ENCODE measurements at places on chromosomes 12 and 14. TPM values are rescaled to one million over a fixed set of nuclear protein-coding genes. Genes with fewer than 3 reads are reported as not detected.
A peak's percentile ranks its signal among the peaks of the same experiment; 100 is the strongest.

DNA sequence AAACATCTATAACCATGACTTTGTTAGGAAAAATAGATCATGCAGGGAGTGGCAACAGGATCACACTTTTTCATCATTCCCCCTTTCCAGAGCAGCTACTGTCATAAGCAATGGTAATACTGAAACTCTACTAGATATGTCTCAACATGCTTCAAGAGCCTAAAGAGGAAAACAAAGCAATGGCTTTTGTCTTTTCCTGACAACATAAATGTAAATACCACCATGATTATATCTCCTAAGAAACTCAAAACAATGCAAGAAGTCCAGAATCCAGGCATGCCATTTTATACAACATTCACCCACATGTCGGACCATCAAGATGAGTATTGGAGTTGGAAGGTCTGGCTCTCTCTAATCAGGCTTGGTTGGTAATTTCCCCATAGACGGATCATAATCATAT, 78.7 kb downstream of the KIF21A start:
- no peaks in the 10 kb centered on the region for H3K36me3 ChIP-seq
- no peak overlapping the region for H3K27ac ChIP-seq
- no peak overlapping the region for H3K4me3 ChIP-seq
- H3K27me3 ChIP-seq: no peaks in the 10 kb centered on the region

DNA sequence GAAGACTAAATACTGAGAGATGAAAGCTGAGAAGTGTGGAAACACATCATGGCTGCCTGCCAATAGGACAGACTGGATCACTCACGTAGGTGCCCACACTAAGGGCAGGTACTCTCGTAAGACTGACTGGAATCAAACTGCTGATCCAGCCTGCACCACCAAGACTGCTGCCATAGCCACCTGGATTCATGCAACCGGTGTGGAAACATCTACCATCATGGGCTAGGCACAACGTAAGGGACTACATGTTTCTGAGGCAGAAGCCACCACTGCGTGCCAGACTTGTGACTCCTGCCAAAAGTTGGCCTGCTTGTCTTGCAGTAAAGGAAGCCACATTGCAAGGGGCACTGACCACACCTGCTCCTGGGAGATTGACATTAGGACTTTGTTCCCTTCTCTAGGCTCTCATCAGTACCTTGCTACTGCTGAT, 3.8 kb downstream of the POMT2 start:
- H3K4me3 ChIP-seq: no peak overlapping the region
- peaks cover 17% of the 10 kb centered on the region for H3K4me1 ChIP-seq
- H3K27ac ChIP-seq: no peak overlapping the region
- H3K27me3 ChIP-seq: no peaks in the 10 kb centered on the region
- DNase-seq: no peak

INSM2 gene
- not detected for total RNA-seq

DNA sequence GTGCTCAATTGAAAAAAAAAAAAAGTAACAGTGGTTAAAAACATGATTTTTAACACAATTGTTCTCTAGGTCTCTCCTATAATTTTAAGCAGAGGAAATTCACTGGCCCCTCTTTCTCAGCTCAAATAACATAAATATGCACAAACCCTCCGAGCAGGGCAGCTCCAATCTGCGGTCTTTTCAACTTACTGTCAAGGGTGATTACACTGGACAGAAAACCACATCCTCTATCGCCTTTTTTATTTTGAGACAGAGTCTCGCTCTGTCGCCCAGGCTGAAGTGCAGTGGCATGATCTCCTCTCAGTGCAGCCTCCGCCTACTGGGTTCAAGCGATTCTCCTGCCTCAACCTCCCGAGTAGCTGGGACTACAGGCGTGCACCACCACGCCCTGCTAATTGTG, 16.5 kb upstream of the GABARAPL1 start:
- H3K4me3 ChIP-seq: no peak overlapping the region
- DNase-seq: no peak
- H3K27ac ChIP-seq: no peak overlapping the region
- H3K4me1 ChIP-seq: no peaks in the 10 kb centered on the region
- no peaks in the 10 kb centered on the region for H3K27me3 ChIP-seq

DNA sequence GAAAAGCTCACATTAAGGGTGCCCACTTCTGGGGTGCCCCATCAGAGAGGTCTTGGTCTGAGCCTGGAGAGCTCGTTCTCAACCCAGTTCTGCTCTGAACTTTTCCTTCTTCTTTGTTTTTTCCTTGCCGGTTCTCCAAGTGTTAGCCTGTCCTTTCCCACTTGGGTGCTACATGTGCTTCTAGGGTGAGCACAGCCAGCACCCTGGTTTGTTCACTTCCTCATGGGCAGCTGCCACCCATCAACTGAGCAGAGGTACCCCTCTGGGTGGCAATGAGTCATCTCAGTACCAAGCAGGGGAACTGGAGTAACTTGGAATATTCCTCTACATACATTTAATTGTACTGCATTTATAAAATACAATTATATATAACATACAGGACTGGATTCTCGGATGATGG, 3.9 kb upstream of the SYNE3 start:
- peaks cover 46% of the 10 kb centered on the region for H3K4me1 ChIP-seq
- H3K27ac ChIP-seq: peak overlapping the region; percentile 87
- no peak for DNase-seq
- no peaks in the 10 kb centered on the region for H3K36me3 ChIP-seq
- no peaks in the 10 kb centered on the region for H3K27me3 ChIP-seq

CEBPE gene
- 0.26 TPM for total RNA-seq

DNA sequence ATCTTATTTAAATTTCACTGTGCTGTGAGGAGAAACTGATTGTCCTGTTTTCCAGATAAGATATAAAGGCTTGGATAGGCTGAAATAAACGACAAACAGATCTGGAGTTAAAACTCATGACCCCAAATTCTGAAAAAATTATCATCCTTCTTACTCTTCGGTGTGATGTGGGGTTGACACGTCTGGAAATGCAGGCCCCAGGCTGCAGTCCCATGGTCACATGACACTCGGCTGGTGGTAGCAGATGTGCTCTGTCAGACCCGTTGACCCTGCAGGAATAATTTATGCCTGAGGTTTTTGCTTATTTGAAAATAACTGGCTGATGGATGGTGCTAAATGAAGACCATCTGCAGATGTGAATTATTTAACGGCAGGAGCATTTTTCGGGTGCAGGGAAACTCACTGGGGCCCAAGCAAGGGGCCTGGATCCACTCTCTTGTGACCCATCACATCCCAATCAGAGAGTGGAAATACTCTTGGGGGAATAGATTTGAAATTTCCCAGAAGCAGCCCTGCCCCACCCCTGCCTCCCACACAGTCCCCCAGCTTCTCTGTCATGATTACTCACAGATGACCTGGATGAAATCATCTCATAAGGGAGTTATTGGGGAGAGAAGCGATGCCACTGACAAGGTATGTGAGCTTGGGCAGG, 47.7 kb upstream of the CMKLR1 start:
- H3K36me3 ChIP-seq: no peaks in the 10 kb centered on the region
- H3K4me1 ChIP-seq: no peaks in the 10 kb centered on the region
- no peak overlapping the region for H3K4me3 ChIP-seq
- peaks cover 8% of the 10 kb centered on the region for H3K27me3 ChIP-seq

DNA sequence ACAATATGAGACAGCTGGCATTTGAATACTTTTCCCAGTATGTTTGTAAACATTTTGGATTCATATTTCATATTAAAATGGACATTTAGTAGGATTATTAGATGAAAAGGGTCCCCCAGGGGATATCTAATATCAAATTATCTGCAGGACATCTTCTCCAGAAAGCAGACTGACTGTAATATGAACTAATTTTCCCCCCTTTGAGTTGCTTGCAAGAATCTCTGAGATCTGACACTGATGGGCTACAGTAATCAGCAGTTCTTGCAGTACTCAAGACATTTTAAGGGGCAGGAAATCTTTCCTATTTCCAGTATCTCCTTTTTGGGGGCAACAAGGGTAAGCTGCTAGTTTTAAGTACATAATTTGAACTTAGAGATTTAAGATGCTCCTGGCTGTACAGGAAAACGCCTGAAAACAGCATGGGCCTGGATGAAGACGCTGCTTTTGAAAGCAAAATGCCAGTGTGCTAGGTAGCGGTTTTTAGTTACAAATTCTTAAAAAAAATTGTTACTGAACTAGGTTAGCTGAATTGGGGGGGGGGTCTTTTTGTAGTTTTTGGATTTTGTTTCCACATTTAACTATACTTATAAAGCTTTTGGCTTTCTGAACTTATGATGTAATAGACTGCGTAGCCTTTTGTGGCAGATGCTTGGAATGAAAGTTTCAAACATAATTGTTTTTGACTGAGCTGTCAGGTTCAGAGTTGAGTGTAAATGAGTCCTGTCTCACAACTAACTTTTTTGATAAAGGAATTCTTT, 2.2 kb downstream of the FRMD6 start:
- no peaks in the 10 kb centered on the region for H3K36me3 ChIP-seq
- peak overlapping the region; percentile 88 for H3K4me3 ChIP-seq
- H3K4me1 ChIP-seq: peaks cover 15% of the 10 kb centered on the region
- no peak overlapping the region for H3K27ac ChIP-seq

DNA sequence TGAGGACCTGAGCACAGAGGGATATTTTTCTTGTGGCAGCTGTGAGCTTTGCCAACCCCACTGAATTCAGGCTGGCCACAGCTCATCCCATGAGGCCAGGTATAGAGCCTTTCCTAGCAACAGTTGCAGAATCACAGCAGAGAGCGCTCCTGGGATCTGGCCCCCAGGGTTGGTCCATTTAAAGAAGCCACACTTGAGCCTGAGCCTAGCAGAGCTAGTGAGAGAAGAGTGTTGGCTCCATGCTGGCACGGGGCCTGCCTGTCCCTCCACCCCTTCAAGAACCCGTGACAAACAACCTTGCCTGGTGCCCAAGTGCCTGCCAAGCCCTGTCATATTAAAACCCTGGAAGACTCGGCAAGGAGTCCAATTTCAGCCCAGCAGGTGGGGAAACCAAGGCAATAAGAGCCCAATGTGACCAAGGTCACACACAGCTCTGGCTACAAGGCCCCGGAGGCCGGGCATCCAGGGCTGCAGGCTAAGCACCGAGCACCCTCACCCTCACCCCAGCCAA, 91.6 kb downstream of the LRRC74A start:
- peak overlapping the region; percentile 93 for H3K27ac ChIP-seq
- no peak overlapping the region for H3K4me3 ChIP-seq
- DNase-seq: peak; percentile 88
- no peaks in the 10 kb centered on the region for H3K27me3 ChIP-seq
- peaks cover 45% of the 10 kb centered on the region for H3K4me1 ChIP-seq

DNA sequence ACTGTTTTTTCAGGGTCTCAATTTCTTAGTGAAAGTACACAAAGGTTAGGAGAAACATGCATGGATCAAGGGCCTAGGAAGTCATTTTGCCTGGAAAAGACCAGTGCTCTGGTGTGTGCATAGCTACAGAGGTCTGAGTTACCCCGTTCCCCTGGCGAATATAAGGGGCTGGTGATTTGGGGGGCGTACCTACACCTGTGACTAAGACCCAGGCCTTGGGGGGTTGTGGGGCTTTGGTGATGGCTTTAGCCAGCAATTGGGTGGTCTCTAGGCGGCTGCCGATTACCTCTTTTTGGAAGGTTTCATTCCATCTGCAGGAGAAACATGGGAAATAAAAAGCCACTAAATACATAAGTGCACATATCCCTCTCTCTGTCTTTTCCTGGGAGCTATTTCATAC, 1.1 kb downstream of the SDR39U1 start:
- H3K27me3 ChIP-seq: no peaks in the 10 kb centered on the region
- no peaks in the 10 kb centered on the region for H3K36me3 ChIP-seq
- H3K4me3 ChIP-seq: peak overlapping the region; percentile 59
- peak overlapping the region; percentile 96 for H3K27ac ChIP-seq

GRCh38 chr14:21320913-21321312, 41.0 kb downstream of the RPGRIP1 start:
- no peaks in the 10 kb centered on the region for H3K27me3 ChIP-seq
- no peak for DNase-seq
- H3K27ac ChIP-seq: no peak overlapping the region

DNA sequence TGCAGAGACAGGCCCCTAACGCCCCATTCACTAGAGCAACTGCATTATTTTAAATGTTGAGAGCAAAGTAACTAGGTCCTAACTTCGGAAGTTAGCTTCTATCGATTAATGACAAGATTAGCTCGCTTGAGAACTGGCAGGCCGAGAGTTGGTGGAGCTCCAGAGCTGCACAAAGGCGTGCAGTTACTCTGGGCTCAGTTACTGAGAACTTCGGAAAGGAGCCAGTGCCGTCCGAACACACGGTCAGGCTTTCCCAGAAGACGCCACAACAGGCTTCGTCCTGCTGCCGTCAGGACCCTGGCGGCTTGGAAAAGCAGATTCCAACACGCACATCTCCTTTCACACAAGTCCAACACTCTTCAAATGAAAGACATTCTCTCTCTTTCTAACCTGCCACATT, 45.4 kb upstream of the TESC start:
- H3K4me1 ChIP-seq: peaks cover 13% of the 10 kb centered on the region
- H3K4me3 ChIP-seq: no peak overlapping the region
- no peaks in the 10 kb centered on the region for H3K27me3 ChIP-seq
- DNase-seq: no peak
- H3K36me3 ChIP-seq: peaks cover 6% of the 10 kb centered on the region
- no peak overlapping the region for H3K27ac ChIP-seq

SYCP3 gene
- 0.23 TPM for total RNA-seq

- no peaks in the 10 kb centered on the region for H3K4me1 ChIP-seq
- H3K4me3 ChIP-seq: no peak overlapping the region
- no peak overlapping the region for H3K27ac ChIP-seq
- H3K36me3 ChIP-seq: no peaks in the 10 kb centered on the region
Measured at GRCh38 chr12:13033476-13033875, 10.7 kb upstream of the FAM234B start.

All from left lung (tissue), 14 donors.